ENCODE measurements at places on chromosomes 16 and 17.

DNA sequence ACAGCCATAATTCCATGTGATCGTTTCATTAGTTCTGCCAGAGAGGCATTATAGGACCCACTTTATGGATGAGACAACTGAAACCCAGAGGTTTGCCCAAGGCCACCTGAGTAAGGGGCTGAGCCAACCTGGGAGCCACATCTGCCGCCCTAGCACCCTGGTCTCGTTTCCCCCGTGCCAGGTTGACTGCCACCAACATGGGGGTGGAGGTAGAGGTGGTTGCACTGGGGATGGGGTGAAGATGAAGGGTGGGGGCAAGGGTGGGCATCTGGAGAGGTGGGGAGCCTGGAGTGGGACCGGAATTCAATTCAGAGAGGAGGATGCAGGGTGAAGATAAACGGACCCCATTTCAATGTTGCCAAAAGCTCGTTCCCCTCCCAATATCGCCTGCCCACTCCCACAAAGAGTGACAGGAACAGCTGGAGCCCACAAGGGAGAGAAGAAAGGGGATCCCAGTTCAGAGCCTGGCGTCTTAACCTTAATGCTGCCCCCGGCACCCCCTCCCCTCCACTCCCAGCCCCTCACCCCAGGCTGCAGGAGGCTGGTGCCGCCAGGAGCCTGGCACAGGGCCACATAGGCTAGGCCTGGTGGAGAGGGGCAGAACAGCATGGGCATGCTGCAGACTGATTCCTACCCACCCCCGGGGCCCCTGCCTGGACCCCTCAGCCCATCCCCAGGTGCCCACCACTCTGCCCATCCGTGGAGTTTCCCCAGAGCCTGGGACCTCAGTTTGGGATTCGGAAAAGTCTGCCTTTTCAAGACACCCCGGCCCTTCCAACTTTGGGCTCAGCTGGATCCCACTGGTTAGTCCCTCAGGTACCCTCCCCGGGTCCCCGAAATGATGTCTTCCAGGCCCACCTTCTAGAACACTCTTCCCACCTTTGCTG lies 29.6 kb downstream of the NGFR start:
- no peak for DNase-seq

DNA sequence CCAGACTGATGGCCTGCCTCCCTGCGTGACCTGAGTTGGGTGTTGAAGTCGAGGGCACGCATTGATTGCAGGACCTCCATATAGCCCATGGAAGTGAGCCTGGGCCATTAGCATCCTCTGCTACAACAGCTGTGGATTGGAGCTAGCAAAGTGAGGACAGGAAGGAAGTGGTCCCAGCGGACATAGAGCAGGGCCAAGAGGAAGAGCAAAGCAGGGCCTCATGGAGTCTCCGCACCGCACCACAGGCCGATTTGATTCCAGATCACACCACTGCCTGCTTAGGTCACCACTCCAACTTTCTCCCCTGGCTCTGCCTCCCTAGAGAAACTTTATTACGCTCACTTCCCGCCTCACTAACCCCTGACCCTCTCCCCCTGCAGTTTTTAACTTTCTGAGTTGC lies 10.7 kb upstream of the UBTF start:
- no peak for DNase-seq

DNA sequence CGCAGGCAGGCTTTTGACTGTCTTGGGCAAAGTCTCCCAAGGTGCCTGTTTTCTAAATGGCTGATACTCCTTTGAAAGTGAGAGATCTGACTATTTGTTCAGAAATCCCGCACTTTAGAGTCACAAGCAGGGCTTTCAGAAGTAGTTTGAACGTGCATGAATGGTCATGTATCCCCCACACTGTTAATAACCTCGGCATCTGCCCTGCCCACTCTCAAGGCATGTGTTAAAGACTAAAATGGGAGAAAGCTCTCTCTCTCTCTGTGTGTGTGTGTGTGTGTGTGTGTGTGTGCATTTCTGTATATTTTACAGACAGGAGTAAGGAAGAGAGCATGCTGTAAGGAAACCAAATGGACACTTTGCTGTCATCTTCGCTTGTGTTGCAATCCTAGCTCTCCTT lies 163.7 kb downstream of the MAF start:
- DNase-seq, result no peak

- DNase-seq, result no peak
These were observed 2.9 kb downstream of the SLC13A5 start for GRCh38 chr17:6710317-6710716.

DNA sequence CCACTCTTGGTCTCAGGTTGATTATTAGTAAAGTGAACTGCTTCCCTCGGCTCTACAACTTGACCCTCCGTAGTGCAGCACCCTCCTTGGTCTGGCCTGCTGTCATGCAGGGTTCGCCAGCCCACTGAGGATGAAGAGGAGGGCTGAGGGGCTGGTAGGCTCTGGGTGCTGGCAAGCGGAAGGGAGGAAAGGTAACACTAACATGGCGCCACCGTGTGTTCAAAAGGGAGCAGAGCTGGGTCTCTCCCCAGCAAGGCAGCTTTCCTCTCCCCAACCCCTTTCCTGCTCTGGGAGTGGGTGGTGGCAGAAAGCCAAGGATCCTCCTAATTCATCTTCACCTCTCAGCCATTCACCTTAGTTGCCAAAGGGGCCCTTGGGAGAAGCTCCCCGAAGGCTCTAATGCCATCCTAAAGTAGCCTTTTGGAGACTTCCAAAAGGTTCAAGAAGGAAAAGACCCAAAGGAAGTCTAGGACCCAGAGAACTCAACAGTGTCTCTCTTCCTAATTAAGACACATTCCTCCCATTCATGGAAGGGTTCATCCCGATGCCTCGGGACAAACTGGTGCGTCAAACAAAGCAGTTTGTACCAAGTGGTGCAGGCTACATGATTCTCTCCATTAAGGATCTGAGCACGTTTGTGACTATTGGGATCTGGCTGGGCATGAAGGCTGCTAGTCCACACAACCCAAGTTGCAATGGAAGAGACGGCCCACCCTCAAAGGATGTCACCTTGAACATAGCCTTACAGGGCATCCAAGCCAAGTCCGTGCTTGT lies 90.8 kb upstream of the TOB1 start:
- DNase-seq, result no peak

DNA sequence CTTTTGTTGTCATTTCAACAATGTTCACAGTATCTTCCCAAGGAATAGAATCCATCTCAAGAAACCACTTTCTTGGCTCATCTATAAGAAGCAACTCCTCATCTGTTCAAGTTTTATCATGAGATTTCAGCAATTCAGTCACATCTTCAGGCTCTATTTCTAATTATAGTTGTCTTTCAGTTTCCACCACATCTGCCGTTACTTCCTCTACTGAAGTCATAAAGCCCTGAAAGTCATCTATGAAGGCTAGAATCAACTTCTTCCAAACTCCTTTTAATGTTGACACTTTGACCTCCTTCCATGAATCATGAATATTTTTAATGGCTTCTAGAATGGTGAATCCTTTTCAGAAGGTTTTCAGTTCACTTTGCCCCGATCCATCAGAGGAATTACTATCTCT lies 102.1 kb downstream of the CDH13 start:
- no peak for DNase-seq

GRCh38 chr17:47210105-47210504 lies 957 bp downstream of the MYL4 start:
- no peak for DNase-seq

GRCh38 chr16:87076950-87077749 lies 240.0 kb downstream of the C16orf95 start:
- DNase-seq, result no peak

DNA sequence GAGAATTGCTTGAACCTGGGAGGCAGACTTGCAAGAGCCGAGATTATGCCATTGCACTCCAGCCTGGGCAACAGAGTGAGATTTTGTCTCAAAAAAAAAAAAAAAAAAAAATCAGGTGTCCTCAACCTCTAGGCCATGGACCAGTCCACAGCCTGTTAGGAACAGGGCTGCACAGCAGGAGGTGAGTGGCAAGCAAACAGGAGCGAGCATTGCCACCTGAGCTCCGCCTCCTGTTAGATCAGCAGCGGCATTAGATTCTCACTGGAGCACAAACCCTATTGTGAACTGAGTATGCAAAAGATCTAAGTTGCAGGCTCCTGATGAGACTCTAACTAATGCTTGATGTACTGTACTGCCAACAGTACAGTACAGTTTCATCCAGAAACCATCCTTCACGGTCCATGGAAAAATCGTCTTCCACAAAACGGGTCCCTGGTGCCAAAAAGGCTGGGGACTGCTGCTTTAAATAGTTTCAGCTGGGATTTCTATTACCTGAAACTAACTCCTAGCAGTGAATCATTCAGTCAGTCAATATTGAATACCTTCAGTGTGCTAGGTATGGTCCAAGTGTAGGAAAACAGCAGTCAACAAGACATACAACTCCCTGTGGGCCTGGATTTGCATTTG lies 56.3 kb upstream of the DHX40 start:
- no peak for DNase-seq

DNA sequence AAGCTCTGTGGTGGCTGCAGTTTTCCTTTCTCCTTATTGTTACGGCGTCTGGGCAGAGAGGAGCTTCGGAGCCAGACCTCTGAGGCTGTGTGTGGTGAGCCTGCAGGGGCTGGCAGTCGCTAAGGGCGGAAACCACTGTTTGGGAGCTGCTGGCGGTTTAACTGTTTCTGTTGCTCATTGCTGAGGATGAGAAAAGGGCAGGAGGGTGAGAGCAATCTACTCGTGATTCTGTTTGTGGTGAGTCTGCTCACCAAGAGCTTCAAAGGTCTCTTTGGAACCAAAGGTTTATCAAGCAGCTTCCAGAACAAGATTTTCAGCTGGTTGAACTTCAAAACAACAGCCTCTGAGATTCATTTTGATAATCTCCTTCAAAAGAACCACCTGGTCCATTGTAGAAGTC lies 143.9 kb downstream of the ANKFN1 start:
- DNase-seq, result no peak

DNA sequence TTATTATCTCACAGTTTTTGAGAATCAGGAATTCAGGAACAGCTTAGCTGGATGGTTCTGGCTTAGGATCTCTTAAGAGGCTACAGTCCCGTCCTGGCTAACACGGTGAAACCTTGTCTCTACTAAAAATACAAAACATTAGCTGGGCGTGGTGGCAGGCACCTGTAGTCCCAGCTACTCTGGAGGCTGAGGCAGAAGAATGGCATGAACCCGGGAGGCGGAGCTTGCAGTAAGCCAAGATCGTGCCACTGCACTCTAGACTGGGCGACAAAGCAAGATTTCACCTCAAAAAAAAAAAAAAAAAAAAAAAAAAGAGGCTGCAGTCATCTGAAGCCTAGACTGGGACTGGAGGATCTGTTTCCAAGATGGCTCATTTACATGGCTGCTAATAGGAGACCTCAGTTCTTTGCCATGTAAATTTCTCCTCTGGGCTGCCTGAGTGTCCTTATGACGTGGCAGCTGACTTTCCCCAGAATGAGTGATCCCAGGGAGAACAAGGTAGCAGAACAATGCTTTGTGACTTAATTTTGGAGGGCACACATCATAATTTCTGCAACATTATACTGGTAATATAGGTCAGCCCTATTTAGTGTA lies 95.8 kb upstream of the CORO6 start:
- no peak for DNase-seq

DNA sequence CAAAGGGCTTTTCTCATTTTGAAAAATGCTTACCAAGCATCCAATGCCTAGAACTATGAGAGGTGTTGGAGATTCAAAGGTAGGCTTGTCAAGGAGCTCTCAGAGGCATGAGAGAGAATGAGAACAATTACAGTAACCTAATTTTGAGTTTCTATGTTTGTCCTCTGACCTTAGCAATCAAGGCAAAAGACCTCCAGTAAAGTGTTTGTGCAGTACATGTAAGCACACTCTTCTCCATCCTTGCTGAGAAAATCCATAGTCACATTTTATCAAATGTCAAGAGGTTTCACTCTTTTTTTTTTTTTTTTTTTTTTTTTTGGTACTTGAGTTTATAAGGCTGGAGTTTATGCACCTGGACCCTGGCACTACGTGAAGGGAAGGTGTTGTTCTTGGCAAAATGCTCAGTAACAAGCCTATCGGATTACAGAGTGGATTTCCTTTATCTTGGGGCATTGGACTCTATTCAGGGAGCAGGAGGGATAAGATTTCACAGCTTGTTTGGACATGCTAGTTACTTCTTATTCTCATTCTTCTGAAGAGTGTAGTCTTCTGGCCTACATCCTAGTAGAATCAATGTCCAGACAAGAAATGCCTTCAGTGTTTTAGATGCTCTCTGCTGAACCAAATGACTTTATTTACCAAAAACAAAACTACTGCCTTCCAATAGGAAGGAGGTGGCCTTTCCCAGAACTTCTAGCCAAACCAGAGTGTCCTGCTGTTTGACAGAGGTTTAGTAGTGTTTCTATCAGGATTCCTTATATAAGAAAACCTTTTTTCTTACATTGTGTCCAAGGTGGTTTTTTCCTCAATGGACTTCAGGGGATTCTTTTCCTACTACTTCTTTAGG lies 21.9 kb downstream of the KCNJ2 start:
- no peak for DNase-seq

DNA sequence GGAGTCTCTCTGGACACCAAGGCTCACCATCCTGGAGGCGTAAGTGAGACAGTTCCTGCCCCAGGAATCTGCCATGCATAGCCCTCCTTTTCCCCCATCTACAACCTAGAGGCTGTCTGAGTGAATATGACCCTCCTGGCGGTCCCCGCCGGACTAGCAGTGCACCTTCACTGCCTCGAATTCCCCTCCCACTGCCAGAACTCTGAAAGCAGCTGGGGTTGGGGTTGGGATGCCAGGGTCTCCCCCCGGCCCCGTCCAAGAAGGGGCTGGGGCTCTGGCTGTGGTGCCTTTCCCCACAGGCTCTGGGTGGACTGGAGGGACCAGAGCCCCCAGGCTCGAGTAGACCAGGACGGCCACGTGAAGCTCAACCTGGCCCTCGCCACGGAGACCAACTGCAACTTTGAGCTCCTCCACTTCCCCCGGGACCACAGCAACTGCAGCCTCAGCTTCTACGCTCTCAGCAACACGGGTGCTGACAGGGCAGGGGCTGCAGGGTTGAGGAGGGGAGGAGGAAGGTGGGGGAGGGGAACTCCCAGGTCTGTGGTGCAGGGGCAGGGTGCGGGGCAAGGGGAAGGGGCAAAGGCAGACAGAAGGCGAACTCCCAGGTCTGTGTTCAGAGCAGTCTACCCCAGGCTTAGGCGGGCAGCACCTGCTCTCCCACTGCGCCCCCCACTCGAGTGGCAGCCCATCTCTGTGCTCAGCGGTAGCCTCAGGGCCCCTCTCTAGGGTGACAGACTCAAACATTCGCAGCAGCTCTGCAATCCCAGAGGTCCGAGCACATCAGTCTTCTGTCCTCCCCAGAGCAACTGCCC lies 1.2 kb downstream of the ZACN start:
- no peak for DNase-seq

DNA sequence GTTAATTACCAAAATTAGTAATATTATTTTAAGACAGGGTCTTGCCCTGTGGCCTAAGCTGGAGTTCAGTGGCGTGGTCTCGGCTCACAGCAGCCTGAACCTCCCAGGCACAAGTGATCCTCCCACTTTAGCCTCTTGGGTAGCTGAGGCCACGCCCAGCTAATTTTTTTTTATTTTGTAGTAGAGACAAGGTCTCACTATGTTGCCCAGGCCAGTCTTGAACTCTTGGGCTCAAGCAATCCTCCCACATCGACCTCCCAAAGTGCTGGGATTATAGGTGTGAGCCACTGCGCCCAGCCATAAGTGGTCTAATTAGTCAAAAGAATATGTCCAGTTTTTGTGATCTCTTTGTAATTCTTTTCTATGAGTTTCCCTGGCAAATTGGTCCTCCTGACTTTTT lies 12.0 kb upstream of the CFDP1 start:
- no peak for DNase-seq
